Right lung (tissue), 10 donors: ENCODE measurements at places on chromosomes 2 and 18.

DNA sequence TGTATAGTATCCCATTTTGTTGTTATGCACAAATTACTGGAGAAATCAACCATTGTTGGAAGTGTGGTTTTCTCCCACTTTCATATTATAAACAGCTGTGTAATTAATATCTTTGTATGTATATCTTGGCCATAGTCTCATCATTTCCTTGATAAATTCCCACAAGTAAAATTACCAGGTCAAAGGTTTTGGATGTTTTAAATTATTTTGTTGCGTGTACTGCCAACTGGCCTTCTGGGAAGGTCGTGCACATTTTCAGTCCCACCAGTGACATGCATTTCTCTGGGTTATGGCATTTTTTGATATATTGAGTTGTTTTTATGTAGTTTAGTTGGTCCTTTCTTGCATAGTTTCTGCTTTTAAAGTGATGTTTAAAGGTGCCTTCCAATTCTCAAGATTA, 41.5 kb downstream of the TSHZ1 start:
- DNase-seq = no peak

DNA sequence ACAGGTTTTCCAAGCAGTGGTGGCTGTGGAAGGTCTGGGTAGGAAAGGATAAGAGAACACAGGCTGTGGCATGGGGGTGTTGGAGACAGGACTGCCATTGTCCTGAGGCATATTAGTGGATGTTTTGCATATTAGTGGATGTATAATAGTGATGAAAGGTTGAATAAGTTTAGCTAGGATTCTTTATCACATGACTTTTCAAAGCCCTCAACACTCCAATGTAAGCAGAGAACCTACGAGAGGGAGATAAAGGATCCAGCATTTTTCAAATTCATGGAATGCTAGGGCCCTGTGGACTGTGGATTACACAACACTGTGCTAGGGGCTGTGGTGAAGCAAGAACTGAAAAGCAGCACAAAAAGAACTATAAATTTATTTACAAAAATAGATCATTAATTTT, 63.2 kb downstream of the POLE4 start:
- no peak for DNase-seq

DNA sequence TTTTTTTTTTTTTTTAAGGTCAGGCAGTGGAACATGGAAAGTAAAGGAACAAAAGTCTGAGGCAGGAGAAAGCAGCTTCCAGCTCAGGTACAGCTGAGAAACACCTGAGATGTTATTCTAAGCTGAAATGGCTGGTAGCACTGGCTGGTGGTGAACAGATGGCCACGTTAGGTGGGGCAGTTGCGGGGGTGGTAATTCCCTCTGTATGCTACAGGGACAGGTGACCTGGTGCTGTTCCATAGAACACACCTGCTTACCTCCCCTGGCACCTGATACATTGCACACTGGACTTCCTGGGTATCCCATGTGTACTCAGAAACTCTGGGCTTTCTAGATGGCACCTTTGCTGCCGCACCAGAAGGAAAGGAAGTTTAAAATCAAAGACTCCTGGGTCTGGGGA, 333.3 kb downstream of the SLC8A1 start:
- no peak for DNase-seq

GRCh38 chr2:60827369-60827768, 54.0 kb upstream of the REL start:
- no peak for DNase-seq

DNA sequence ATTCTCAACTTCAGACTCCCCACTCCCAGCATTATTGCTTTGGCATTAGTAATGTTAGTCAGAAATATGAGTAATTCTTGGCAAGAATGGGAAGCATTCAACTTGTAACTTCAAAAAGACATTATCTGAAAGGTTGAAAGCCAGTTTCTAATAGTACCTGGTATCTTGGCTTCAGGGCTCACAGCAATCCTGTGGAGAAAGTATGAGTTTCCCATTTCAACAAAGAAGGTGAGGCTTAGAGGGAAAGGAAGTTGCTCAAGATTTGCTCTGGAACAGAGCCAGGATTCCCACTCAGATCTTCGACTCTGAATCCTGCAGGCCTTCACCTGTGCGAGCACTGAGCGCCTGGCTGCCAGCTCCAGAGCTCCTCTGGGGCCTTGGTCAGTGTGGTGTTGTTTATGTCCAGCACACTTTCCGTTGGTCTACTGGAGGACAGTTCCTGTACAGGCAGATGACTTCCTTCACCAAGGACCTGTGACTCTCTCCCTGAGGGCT, 136.1 kb downstream of the MCFD2 start:
- peak; percentile 31 for DNase-seq
